ENCODE measurements at places on chromosomes 6 and 20. TPM values are rescaled to one million over a fixed set of nuclear protein-coding genes. Genes with fewer than 3 reads are reported as not detected.

Gene PTCRA
- not detected for total RNA-seq

Gene MYLK2
- total RNA-seq = 0.39 TPM

Gene HAO1
- not detected for total RNA-seq

Gene FKBP5
- total RNA-seq = 79.8 TPM

Gene PLN
- not detected for total RNA-seq

Gene PSORS1C1
- total RNA-seq = not detected

Gene FAM83B
- not detected for total RNA-seq

Gene GABRR1
- total RNA-seq = not detected

Gene AAR2
- 22.3 TPM for total RNA-seq

Gene IMPG1
- not detected for total RNA-seq

- H3K27ac ChIP-seq = no peak overlapping the region
- H3K27me3 ChIP-seq = no peaks in the 10 kb centered on the region
- H3K4me1 ChIP-seq = peaks cover 42% of the 10 kb centered on the region
- DNase-seq = no peak
- H3K36me3 ChIP-seq = peaks cover 18% of the 10 kb centered on the region
Measured at GRCh38 chr6:125804264-125804663, 13.5 kb downstream of the NCOA7 start.

DNA sequence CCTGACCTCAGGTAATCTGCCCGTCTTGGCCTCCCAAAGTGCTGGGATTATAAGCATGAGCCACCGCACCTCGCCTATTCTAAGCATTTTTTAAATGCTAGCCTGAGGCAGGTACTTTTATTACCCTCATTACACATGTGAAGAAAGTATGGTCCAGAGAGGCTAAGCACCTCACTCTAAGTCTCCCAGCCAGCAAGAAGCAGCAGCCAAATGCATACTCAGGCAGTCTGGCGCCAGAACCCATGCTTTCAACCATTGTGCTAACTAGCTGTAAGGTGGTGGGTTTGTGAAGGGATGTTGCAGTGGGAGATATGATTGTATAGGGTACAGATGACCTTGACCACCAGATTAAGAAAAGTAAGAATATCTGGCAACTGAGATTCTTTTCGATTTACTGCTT, 26.1 kb upstream of the RIPOR2 start:
- H3K4me1 ChIP-seq = peaks cover 36% of the 10 kb centered on the region
- no peak overlapping the region for H3K4me3 ChIP-seq
- peaks cover 43% of the 10 kb centered on the region for H3K36me3 ChIP-seq
- H3K27me3 ChIP-seq = no peaks in the 10 kb centered on the region
- no peak overlapping the region for H3K27ac ChIP-seq
- no peak for DNase-seq

DNA sequence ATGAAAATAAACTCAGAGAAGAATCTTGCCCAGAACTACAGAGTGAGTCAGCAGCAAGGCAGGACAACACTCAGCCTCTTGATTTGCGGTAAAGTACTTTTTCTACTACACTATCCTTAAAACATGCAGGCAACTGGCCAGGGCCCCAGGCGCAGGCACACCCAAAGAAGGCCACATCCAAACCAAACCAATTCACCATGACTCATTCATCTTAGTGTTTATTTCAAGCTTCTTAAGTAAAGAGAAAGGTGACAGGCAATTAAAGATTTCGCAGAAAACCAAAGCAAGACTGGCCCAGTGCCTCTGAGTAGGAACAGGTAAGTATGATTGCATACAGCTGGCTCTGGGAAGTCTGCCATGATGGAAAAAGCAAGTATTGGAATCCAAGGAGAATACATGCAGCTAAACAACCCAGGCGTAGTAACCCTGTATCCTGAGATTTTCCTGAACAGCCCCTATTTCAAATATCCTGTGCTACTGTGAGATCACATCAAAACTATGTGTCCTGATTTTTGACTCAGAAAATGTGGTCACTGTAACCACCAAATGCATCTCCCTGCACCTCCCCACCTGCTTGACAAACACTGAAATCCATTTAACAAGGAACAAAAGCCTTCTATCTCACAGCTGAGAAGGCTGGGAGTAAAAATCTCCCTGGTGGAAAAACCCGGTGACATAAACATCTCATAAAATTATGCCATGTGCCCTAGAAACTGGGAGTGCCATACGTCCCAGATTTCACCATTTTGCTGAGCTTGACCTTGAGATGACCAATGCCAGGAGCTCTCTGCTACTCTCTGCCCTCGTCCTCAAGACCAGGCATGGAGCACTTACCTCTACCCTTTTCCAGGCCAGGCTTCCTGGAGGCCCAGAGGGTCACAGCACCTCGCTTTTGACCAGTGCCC, 12.4 kb downstream of the WFDC3 start:
- H3K27me3 ChIP-seq = peaks cover 6% of the 10 kb centered on the region
- no peak overlapping the region for H3K4me3 ChIP-seq
- H3K36me3 ChIP-seq = no peaks in the 10 kb centered on the region
- H3K27ac ChIP-seq = no peak overlapping the region

GRCh38 chr6:139519571-139520031, 145.2 kb upstream of the CITED2 start:
- H3K4me3 ChIP-seq = no peak overlapping the region
- H3K4me1 ChIP-seq = no peaks in the 10 kb centered on the region
- H3K27ac ChIP-seq = no peak overlapping the region
- H3K36me3 ChIP-seq = no peaks in the 10 kb centered on the region
- peaks cover 15% of the 10 kb centered on the region for H3K27me3 ChIP-seq
- DNase-seq = no peak

DNA sequence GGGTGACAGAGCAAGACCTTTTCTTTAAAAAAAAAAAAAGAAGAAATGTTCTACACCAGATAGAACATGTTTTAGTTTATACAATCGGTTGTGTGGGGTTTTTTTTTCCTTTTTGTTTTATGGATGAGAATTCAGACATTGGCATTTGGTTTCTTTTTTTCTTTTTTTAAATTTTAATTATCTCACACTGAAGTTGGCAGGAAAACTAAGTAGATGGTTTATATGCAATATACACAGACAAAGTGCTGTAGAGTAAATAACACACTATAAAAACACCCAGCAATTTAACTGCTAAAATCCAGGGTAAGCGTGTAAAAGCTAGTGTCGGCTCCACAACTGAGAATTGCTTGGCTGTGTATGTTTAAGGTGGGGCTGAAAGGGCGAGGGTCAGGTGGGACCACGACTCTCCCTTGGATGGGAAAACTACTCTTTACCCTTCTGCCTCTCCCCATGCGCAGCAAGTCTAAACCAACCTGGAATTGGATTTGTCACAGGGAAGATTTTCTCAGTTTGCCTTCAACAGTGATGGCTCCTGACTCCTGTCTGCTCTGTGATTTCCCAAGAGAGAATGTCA, 147.1 kb upstream of the MARCKS start:
- no peaks in the 10 kb centered on the region for H3K4me1 ChIP-seq
- no peak for DNase-seq
- no peak overlapping the region for H3K27ac ChIP-seq
- no peak overlapping the region for H3K4me3 ChIP-seq
- H3K36me3 ChIP-seq = no peaks in the 10 kb centered on the region
- no peaks in the 10 kb centered on the region for H3K27me3 ChIP-seq

DNA sequence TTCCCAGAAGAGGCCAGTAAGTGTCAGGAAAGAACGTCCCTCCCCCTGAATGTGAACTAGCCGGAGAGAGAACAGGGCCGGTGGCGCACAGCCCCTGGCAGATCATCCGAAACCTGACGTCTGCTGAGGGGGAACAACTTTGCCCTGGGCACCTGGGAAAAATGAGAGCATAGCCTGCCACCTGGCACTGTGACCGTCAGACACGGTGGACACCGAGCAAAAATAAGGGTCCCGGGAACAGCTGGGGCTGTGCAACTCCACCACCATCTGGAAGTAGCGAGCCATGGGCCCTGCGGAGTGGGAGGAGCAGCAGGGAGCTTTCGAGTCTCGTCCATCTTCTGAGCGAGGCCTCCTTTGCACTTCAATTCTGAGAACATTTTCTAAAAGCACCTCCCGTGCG, 110.8 kb downstream of the EDN3 start:
- no peak overlapping the region for H3K27ac ChIP-seq
- peaks cover 14% of the 10 kb centered on the region for H3K27me3 ChIP-seq
- H3K36me3 ChIP-seq = no peaks in the 10 kb centered on the region
- no peak overlapping the region for H3K4me3 ChIP-seq
- H3K4me1 ChIP-seq = no peaks in the 10 kb centered on the region

GRCh38 chr20:30484009-30484748, 773.3 kb upstream of the DEFB115 start:
- no peaks in the 10 kb centered on the region for H3K4me1 ChIP-seq
- no peaks in the 10 kb centered on the region for H3K36me3 ChIP-seq
- no peaks in the 10 kb centered on the region for H3K27me3 ChIP-seq
- no peak overlapping the region for H3K27ac ChIP-seq
- no peak for DNase-seq
- H3K4me3 ChIP-seq = no peak overlapping the region

DNA sequence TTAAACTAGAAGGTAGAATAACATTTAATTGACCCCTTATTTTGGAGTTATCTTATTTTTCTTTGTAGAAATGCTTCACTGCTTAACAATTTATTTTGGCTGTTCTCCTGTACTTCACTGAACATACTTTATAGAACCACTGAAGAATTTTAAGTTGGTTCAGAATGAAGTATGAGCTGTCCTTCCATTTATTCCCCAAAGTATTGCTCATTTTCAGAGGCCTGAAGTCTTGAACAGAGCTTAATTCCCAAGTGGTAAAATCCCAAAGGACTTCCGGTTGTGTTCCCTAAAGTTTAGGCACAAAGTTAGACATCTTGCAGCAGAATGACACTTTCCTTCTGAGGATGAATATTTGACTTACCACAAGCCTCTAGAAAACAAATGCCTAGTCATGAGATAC, 233.3 kb downstream of the TINAG start:
- H3K4me1 ChIP-seq = no peaks in the 10 kb centered on the region
- no peak overlapping the region for H3K27ac ChIP-seq
- H3K4me3 ChIP-seq = no peak overlapping the region
- H3K27me3 ChIP-seq = no peaks in the 10 kb centered on the region

GRCh38 chr6:153076431-153076830, 54.7 kb downstream of the RGS17 start:
- no peak overlapping the region for H3K27ac ChIP-seq
- no peak overlapping the region for H3K4me3 ChIP-seq
- no peaks in the 10 kb centered on the region for H3K36me3 ChIP-seq
- DNase-seq = no peak

- H3K4me1 ChIP-seq = no peaks in the 10 kb centered on the region
- no peaks in the 10 kb centered on the region for H3K27me3 ChIP-seq
- no peak overlapping the region for H3K27ac ChIP-seq
Measured at GRCh38 chr6:163565140-163565539, 150.6 kb downstream of the QKI start.

DNA sequence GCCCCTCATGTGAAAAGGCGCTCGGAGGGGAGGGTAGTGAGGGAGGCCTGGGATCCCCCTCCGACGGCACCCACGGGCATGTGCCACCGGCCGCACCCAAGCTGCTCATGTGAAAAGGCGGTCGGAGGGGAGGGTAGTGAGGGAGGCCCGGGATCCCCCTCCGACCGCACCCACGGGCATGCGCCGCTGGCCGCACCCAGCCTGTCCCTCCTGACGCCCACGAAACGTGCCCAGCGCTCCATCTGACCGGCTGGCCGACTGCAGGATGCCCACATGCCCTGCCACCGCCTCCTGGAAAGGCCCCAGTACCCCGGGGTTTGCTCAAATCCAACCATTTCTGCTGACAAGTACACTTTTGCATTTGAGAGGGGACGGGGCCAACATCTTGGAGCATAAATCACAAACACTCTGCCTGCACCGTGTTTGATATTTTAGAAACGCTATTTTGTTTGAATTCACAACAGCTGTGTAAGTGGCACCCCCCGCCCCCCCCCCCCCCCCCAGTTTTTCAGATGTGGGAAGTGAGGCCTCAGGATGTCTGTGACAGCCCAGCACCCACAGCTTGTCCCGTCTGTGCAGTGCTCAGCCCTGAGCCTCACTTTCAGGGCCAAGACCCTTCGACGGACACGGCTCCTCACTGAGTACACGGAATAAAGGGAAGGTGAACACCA, 34.1 kb downstream of the SLC2A4RG start:
- no peak overlapping the region for H3K27ac ChIP-seq
- H3K4me3 ChIP-seq = no peak overlapping the region
- no peaks in the 10 kb centered on the region for H3K4me1 ChIP-seq
- DNase-seq = no peak

- no peak overlapping the region for H3K27ac ChIP-seq
- peaks cover 3% of the 10 kb centered on the region for H3K4me1 ChIP-seq
- DNase-seq = no peak
- H3K27me3 ChIP-seq = no peaks in the 10 kb centered on the region
Measured at GRCh38 chr6:143505537-143505936, 6.0 kb downstream of the FUCA2 start.
